Non-pigmented ciliary epithelial cell (primary cell): ENCODE measurements at places on chromosomes 4 and X.

DNA sequence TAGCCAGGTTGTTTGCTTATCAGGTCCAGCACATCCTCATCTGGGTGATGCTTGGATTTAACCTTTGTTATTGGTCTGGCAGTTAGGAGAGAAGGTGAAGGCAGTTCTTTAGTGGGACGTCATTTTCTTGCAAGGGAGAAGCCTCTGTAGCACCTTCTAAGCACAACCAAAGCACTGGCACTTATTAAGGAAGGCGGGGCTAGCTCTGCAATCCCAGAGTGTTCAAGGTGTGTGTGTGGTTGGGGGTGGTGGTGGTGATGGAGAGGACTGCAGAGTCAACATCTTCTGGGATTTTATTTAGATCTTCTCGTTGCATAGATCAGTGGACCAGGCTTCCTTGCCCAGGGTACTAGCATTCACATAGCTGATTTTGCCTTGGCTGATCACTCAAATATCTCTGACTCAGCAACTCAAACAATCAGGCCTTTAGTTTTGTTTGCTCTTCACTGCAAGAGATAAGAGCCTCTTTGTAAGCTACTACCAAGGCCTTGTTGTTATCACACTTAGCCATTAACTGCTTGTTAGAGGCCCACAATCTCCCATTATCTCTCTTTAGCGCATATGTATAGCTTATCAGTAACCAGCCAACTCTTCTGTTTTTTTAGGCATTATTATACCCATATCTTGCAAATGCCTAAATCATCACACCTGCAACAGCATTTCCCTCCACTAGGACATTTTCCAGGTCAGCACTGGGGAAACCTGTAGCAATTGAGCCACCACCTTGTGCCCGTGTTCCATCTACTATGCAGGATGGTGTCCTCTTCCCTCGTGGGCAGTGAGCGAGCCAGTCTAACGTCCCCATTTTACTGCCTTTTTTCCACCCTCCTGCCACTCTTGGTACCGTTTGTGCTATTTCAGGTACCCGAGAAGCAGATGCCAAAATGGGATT lies 36.5 kb upstream of the LINC00632 start:
- no peak for DNase-seq

- no peak for DNase-seq
These were observed 25.4 kb downstream of the ELOVL6 start for GRCh38 chr4:110172972-110173371.

DNA sequence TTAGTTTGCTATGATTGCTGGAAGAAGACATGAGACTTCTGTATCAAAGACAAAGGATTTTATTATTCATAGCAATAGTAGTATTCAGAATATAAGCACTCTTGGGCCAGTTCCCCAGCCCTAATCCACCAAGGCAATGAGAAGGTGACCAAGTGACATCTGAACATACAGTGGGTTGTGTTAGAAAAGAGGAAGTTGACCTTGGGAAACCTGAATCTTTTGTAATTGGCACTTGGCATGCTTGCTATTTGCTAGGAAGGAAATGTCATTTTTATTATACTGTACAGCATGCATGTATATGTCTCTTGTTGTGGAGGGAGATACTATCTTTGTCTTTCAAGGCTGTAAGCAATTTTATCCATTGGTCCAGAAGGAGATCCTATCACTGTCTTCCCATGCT lies 216.1 kb upstream of the FAT1 start:
- DNase-seq, result no peak

- DNase-seq, result no peak
These were observed 29.6 kb upstream of the ERVMER34-1 start for GRCh38 chr4:52780617-52781354.

DNA sequence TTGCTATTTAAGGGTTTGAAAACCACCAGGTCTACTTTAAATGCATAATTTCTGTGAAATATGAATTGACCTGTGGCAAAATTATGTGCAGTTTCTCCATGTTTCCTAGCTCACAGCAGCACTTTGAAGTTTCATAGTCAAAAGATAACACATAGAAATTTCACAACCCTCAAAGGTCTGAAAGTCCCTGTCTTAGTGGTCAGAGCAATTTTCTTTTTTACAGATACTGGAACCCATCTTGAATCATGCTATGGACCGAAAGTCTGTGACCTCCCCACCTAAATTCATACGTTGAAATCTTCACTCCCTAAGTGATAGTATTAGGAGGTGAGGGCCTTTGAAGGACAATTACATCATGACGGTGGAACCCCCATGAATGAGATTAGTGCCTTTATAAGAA lies 240.4 kb upstream of the BMP3 start:
- DNase-seq, result no peak

- no peak for DNase-seq
These were observed 1774.8 kb downstream of the ARAP2 start for GRCh38 chr4:34469516-34469915.

DNA sequence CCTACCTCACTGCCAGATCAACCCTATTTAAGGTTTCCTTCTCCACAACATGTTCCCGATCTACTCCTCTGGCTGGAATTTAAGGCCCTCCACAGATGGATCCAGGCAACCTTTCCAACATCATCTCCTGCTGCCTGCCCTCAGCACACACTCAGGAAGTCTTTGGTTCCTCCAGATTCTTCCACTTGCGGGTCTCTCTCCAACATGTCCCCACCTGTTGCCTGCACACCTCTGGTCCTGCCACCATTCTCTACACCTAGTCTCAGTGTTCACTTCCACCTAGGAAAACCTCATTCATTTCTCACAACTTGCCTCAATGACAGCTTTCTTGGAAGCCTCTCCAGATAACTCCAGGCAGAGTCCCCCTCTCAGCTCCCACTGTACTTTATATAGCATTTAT lies 80.1 kb downstream of the RTL5 start:
- DNase-seq, result no peak
